Cardiac fibroblast (primary cell): ENCODE measurements at places on chromosomes 5 and 9.

DNA sequence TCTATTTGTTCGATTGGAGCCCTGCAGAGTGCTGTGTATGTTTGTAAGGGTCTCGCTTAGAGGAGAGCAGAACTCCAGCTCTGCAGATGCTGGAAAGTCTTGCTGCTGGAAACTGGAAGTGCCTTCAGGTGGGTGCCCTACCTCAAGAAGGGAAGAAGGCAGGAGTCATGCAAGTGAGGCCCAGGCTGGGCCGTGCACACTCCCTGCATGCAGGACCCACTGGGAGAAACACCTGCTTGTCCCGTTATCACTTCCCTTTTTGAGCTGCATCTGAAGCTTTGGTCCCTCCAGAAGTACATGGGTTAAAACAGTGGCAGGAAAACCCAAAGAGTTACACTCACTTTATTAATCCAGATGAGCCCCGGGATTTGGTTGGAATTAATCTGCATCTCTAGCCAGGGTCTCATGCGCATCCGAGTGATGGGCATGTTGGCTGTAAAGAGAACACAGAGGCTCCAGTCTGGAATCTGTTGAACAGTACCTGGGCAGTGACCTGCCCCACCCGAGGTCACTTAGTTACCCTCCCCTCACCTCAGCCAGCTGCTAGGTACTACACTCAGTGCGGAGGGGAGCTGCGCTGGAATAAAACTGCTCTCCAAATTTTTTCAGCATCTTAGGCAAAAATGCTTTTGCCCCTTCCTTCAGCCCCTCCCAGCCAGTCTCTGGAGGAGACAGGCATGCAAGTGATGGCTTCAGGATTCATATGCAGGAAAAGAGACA is 1.4 kb downstream of the IRF1 start:
- no peak for DNase-seq

GRCh38 chr5:102765350-102765749 is 10.2 kb downstream of the PAM start:
- no peak for DNase-seq

DNA sequence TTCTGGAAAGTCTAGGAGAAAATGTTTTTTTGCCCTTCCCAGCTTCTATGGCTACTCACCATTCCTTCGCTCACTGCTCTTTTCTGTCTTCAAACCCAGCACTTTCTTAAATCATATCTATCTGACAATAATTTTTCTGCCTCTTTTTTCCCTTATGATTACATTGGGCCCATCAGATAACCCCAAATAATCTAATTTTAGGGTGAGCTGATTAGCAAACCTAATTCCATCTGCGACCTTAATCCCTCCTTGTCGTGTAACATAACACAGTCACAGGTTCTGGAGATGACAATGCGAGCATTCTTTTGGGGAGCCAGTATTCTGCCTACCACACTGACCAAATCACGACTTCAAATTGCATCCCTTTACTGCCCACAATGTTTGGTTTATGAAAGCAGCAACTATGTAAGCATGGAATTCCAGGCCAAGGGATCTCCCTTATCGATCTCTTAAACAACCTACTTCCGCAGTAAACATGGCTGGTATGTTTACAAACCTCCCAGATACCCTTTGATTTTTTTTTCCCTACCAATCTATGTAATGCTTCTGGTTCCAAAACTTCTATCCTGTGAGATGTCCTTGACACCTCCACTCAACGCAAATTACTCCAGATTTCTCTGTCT is 2122.2 kb downstream of the MAT2B start:
- DNase-seq: no peak

DNA sequence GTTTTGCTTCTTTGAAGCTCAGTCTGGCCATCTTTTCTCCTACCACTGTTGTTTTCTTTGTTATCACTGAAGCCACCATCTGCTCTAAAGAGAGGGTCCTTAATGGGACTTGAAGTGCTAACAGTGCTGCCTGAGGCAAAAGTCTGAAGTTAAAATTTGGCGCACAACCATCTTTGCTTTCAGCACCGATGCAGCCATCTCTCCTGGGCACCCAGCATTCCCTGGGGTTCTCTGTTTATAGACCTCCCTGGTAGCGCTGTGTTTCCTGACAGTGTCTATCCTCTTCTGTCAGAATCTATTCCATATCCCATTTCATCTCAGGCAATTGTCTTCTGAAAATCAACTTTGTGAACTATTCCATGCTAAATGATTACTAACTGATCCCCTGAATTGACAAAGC is 491.5 kb upstream of the MPDZ start:
- no peak for DNase-seq

DNA sequence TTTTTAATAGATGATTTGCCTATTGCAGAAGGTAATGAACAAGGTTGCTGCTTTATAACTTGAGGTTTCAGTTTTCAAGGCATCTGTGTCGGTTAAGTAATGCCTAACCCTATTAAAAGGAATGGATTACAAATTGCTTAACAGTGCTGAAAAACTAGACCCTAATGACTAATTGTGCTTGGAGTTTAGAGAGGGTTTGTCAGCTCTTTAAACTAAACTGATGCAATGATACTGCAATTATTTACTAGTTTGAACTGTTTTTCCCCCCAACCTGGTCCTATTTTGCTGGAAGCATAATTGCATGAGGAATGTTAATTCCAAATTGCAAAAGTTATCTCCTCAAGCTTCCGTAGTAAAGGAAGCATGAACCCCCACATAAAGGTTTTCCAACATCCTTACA is 39.3 kb upstream of the TLX3 start:
- DNase-seq: peak; percentile 49

DNA sequence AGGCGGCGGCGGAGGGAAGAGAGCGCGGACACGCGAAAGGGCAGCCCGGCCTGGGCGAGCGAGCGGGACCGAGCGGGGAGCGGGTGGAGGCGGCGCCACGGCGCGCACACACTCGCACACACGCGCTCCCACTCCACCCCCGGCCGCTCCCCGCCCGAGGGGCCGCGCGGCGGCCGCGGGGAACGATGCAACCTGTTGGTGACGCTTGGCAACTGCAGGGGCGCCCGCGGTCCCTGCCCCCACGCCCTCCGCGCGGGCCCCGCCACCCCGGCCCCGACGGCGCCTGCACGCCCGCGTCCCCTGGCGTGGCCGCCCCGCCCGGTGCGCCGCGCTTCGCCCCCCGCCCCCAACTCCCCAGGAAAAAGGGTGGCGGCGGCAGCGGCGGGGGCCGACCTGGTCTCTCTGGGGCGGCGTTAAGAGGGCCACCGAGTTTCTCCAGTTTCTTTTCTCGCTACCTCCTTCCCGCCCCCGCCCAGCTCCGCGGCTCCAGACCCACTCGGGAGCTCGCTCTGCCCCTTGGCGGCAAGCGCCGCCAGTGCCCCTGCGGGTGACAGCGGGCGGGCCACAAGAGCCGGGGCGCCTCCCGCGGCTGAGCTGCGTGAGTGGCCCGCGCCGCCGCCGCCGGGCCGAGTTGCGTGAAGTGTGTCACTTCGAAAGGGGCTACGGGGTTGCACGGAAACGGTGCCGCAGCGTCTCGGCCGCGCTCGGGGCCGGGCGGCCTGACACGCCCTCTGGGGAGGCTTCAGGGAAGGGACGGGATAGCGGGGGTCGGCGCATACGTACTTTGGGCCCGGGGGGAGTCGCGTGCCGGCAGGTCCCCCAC is at the start of gene NR3C1:
Gene NR3C1 (minus strand): TSS at position 94 of the 823 bp plus-strand sequence. CDS start 2,847 bp downstream, outside the sequence.
- DNase-seq: peak; percentile 86

GRCh38 chr5:83354958-83355357 is 116.6 kb upstream of the VCAN start:
- no peak for DNase-seq

- no peak for DNase-seq
These were observed 90.3 kb upstream of the SARDH start for GRCh38 chr9:133828338-133828997.

DNA sequence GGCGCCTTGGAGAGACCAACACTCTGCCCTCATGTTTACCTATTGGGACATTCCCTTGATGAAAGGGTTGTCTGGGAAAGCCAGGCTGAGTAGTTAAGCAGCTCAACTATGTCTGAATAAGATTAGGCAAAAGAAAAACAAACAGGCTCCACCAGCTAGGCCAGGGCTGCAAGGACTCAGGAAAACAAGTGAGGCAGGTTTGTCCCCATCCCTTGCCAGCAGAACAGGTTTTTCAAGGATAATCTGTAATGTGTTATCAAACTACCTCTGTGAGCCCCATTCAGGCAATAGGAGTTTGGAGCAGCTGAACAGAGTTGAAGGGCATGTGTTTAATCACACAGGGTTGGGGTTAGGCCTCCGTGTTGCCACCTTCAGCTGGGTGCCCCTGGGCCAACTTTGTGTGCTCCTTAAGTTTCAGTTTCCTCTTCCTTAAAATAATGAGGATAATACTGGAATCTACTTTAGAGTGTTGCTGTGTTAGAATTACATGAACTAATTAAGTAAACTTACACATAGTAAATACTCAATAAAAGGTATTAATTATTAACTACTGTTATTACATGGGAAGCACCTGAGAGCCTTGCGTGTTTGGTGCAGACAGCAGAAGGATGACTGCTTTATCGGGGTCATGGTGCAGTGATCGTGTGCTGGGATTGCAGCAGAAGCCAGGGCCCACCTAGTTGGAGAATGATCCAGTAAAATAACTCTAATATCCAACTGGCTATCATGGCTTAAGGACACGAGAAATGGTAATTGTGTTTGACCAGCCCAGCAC is 72.1 kb upstream of the ATP10B start:
- no peak for DNase-seq

GRCh38 chr5:154701181-154701580 is 54.0 kb upstream of the LARP1 start:
- no peak for DNase-seq

GRCh38 chr9:88782931-88783710 is 208.1 kb upstream of the S1PR3 start:
- peak; percentile 64 for DNase-seq

GRCh38 chr5:73280821-73281746 is 108.1 kb downstream of the TMEM174 start:
- peak; percentile 73 for DNase-seq
